ENCODE measurements at places on chromosomes 11 and 22.

- DNase-seq, result no peak
These were observed 41.7 kb upstream of the PLET1 start for GRCh38 chr11:112302226-112302868.

- no peak for DNase-seq
These were observed 22.7 kb upstream of the GRAMD1B start for GRCh38 chr11:123407130-123407995.

DNA sequence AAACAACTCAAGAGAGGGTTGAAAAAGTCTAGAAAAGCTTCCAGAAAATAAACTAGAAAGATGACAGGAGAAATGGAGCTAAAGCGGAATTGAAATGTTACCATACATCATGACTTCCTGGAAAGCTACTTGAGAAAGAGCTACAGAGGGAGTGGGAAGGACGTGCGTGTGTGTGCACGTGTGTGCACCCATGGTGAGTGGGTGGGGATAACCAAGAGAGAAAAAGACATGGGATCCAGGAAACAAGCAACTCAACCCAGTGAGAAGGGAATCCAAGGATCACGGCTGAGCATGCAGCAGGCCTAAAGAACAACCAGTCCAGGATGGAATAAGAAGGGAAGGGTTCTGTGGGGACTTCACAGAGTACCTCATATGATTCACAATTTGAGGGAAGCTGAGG lies 21.6 kb downstream of the APOL1 start:
- no peak for DNase-seq

- DNase-seq, result no peak
These were observed 16.6 kb upstream of the BCR start for GRCh38 chr22:23163665-23164064.

GRCh38 chr11:21415606-21416005 lies 746.2 kb downstream of the NELL1 start:
- no peak for DNase-seq

DNA sequence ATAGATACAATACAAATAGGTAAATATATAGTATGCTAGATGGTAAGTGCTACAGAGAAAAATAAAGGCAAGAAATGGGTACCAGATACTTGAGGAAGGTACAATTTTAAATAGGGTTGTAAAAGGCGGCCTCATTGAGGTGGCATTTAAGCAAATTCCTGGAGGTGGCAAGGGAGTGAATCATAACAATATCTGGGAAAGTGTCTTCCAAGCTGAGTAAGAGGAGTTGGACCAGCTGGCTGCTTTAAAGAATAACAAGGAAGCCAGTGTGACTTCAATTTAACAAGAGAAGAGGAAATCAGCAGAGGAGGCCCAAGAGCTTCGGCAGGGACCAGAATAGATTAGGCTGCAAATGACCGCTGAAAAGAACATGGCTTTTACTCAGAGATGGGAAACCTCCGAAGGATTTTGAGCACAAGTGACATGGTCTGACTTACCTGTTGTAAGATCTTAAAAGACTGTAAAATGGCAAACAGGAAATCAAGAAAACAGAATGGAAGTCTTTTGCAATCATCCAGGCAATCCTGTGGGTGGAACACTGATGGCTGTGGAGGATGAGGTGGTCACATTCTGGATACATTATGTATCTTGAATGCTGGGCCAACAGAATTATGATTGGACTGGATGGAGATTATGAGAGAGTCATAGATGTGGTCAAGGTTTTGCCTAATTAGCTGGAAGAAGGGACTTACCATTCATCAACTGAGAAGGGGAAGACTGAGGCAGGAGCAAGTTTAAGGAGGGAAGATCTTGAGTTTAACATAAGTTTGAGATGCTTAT lies 77.2 kb downstream of the RDX start:
- DNase-seq, result no peak

DNA sequence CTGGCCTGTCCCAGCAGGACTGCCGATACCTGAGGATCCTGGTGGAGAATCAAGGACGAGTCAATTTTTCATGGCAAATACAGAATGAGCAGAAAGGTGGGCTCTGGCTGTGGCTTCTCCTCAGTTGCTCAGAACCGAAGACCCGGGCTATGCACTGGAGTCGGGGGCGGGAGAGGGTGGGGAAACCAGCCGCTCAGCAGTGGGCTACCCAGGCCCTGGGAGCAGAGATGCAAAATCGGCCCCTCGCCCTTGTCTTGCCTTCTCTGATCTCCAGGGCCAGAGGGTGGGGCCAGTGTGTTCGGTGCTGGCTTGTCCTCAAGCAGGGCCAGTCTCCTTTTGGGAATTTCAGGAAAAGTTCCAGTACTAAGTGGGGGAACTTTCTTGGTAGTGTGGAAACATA lies 18.4 kb upstream of the GLB1L2 start:
- no peak for DNase-seq

DNA sequence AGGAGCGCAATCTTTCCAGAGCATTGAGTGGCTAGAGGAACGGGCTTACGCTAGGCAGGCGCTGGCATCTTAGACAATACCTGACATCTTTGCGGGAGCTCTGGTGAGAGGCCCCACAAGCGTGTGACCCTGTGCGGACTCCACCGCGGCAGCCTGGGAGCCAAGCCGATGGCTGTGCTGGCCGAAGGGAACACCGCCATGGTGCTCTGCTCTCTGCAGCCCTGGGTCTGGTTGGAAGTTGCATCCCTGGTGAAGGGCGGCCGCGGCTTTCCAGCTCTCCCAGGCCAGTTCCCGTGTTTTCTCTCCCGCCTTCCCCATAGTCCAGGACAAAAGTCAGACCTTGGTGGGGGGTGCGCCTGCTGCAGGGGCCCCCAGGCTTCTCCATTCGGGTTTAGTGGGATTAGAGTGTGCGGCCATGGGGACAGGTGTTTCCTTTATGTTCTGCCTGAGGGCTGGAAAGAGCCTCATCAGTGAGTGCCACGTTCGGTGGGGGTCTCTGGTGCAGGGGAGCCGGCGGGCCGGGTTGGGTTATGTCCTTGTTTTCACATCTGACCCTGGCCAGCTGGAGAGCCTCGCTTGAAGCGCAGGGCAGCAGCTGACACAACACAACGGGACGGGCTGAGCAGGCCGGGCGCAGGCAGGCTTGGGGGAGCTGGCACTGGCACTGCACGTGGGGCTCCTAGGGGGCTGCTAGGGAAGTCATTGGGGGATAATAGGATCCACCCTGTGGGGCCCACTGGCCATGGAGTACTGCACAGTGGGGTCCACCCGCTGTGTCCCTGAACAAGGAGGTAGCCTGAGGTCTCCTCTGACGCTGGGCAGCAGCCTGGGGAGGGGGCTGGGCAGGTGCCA lies 94.8 kb downstream of the KCNQ1 start:
- DNase-seq, result peak; percentile 69

DNA sequence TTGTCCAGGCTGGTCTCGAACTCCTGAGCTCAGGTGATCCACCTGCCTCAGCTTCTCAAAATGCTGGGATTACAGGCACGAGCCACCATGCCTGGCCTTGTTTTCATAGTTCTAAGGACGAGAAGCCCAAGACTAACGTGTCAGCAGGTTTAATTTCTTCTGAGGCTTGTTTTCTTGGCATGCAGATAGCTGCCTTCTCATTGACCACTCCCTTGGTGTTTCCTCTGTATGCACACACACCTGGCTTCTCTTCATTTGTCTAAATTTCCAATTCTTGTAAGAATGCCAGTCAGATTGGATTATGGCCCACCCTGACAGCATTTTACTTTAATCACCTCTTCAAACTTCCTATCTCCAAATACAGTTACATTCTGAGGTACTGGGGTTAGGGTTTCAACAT lies 72.5 kb upstream of the CTSC start:
- no peak for DNase-seq

DNA sequence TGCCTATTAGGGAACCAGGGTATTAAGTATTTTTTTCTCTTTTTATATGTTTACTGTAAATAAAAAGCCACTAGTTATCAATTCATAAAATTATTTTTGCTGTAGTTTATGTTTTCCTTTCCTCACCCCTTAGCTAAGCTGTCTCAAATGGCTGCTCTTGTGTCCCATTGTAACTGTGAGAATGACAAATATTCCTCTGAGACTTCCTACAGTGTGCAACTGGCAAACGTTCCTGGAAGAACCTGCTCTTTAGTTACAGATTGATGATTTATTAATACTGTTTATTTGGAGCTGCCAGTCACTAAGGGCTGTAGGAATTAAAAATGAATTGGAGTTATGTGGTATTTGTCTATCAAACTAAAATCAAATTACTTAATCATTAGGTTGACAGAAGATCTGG lies 675.4 kb upstream of the ARHGAP42 start:
- no peak for DNase-seq

DNA sequence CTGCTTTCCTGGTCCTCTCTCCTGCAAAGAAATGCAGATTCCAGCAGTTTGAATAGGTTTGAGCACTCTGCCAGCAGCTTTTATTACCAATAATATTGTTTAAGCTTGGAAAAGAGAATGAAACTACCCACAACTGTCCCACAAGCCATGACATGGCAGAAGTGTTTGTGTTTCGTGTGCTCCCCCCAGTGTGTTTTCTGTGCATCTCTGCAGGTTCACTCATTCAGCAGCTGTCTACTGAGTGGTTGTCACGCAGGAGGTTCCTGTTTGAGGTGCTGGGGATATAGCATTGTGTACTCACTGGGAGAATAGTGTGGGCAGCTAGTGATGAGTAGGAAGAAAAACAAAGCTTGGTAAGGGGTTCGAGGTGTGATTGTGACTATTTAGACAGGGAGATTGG lies 55.3 kb upstream of the SUSD2 start:
- DNase-seq, result no peak

DNA sequence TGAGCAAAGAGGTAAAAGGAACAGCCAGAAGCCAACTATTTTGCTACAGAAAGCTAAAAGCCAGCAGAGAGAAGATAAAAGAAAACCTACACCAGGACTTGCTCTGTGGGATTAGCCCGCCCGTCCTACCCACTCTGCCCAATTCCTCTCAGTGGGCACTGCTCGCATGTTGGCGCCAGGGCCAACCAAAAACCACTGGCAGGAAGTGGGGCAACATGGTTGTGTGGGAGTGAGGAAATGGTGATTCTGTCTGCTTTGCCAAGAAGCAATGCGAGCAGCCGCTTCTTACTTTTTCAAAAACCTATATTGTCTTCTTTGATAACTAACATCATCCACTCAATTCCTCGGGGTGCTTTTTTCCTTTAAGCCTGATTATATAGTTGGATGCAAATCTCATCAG lies 14.2 kb upstream of the APOA1 start:
- no peak for DNase-seq

- no peak for DNase-seq
These were observed 109.9 kb upstream of the AKIP1 start for GRCh38 chr11:8801121-8801520.

DNA sequence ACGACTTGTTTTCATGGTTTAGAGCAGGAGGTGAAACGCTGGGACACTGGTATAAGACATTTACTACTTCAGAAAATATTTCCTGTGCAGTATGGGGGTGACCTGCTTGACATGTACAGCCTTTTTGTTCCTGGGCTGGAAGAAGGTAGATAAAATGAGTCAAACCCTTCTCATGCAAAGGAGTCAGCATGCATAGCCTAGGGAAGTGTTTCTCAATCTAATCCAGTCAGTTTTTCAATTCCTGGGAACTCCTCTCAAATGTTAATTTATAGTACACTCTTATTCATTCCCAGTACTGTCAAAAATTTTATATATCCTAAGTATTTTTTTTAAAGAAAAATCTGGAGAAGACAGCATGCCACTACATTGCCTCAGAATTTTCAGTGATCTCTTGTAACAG lies 154.7 kb upstream of the GUCY1A2 start:
- no peak for DNase-seq

DNA sequence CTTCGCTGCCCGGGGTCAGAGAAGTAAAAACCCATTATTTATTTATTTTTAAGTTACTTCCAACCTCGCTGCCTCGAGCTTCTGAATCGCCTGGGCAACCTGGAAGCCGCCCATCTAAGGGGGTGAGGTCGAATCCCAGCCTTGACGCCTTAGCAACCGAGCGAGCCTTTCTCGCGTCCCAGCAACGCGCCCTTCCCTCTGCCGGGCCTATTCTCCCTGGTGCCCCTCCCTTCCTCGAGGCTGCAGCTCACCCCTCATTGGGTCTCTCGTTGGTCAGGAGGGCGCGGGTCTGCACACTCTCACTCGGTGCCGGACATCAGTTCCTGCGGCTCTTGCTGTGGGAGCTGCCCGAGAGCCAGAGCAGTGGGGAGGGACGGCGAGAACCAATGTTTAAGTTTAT lies at the start of gene CCDC81:
Gene CCDC81 (plus strand): TSS at position 302 of the 400 bp plus-strand sequence. CDS start 277 bp downstream, outside the sequence.
- no peak for DNase-seq

GRCh38 chr11:125593114-125593820 lies 615 bp downstream of the STT3A start:
- DNase-seq, result no peak

GRCh38 chr22:18115906-18116371 lies 5.3 kb downstream of the TUBA8 start:
- DNase-seq, result no peak

Data from left forelimb (tissue), 1 donor.